Non-pigmented ciliary epithelial cell (primary cell): ENCODE measurements at places on chromosomes 2 and 18.

DNA sequence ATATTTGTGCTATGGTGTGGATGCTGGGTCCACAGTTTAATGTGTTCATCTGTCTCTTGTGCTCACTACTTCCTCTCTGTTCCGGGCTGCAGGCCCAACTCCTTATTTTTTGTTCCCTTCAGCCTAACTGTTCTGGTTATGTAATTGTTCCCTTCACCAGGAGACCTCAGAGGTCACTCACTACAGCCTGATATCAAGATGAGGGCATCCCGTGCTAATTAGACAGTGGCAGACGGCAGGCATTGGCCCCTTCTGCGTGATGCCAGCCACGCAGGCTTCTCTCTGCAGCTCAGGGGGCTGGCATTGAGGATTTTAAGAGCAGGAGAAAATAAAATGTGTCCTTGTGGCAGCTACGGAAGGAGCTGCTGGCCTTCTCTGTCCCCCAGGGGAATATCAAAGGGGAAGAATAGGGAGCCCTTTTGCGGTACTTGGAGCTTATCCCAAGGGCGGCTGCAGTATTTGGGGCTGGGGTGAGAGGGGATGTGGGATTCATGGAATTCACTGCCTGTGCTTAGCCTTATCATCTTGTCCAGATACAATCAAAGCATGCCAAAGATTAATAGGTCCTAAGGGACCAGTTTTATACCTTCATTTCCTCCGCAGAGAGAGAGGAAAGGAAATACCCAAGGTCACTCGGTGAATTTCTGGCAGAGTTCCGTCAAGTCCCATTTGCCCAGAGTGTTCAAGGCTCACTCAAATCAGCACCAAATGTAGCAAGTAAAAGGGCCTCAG lies 53.3 kb upstream of the TRIB2 start:
- no peak for DNase-seq

GRCh38 chr2:60495041-60495625 lies 58.3 kb downstream of the BCL11A start:
- no peak for DNase-seq

- no peak for DNase-seq
Measured at GRCh38 chr18:74791501-74792194, 194.0 kb downstream of the ZNF407 start.

- no peak for DNase-seq
Measured at GRCh38 chr2:197145471-197146056, 165.0 kb downstream of the ANKRD44 start.

- DNase-seq, result no peak
Measured at GRCh38 chr2:80454628-80455027, 150.1 kb upstream of the LRRTM1 start.

DNA sequence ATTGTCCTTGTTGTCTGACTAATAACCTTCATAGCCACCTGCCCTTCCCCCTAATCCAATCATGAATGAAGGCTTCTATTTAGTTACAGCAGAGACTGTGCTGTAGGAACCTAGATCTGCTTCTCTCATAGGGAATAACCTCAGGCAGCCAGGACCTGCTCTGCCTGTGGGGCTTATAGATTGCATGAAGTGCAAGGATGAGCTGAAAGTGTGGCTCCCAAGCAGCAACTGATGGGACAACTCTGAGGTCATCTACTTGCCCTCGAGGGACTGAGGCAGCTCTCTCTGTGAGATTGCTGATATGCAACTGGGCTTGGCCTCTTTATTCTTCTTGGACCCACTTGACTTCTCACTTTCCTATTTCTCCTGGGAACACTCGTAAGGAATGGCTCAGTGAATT lies 23.8 kb upstream of the SLC38A11 start:
- no peak for DNase-seq
